ENCODE measurements at places on chromosomes 6 and 20.
A peak's percentile ranks its signal among the peaks of the same experiment; 100 is the strongest.

DNA sequence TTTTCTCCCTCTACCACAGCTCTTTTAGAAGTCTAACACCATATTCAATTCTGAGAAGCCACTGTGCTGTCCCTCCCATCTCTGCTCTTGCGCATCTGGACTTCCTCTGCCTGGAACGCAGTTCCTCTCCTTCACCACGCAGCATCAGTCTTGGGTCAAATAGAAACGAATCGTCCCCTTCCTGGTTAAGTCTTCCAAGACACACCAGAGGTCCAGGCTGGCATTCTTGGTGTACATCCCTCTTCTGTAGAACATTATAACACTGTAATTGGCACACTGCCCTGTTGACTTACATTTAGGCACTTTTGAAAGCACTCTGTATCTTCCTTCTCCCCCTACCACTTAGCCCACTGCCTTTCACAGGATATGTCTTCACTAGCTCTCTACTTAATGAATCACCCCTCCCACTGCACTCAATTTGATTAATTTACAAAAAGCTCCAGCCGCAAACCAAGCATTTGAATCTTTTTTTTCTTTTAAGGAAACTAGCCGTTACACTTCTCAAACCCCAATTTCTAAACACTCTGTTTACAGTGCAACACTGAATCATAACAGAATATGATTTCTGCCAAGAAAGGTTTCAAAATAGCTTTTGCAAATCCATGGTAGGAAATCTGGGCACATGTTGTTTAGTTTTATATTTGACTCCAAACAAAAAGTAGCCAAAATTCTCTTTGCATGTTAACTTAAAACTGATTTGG lies 140.8 kb upstream of the CARMIL1 start:
- DNase-seq: peak; percentile 32

DNA sequence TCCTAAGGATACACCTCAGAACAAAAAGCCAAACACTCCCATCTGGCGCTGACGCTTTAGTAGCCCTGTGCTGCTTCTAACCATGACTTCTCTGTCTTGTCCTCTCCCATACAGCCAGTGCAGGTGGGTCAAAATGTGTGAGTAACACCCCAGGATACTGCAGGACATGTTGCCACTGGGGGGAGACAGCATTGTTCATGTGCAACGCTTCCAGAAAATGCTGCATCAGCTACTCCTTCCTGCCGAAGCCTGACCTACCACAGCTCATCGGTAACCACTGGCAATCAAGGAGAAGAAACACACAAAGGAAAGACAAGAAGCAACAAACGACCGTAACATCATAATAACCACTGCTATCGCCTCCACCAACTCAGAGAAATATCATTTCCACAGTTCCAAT lies 1.4 kb downstream of the DEFB132 start:
- DNase-seq: no peak

DNA sequence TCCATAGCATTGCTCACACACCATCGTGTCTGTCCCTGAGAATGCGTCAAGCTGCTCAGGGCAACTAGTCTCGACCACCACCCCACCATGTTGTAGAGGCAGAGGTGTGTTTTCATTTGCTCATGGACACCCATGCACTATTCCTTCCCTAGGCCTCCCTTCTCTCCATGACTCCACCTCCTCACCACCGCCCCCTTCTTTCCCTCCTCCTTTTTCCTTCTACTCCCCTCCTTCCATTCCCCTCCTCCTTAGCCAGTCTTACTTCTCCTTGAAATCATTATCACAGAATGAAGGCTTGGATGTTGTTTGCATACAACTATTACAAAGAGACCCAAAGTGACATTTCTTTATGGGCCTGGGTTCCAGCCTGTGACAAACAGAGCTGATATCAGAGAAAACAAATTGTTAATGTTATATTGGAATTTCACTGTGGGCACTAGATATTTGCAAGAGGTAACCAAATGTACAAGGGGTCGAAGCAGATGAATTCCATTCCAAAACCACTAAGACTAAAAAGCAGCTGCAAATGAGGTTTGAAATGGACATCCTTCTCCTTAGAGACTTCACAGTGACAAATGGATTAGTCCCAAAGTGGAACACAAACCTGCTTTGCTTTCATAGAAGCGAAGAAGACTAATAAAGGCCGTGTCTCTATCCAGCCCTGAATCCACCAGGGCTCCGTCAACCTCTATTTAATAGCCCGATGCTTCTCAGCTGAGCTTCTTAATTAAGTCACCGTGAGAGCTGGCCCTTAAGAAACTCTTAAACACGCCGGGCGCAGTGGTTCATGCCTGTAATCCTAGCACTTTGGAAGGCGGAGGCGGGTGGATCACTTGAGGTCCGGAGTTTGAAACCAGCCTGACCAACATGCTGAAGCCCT lies 275.8 kb upstream of the SULF2 start:
- no peak for DNase-seq

GRCh38 chr6:12613811-12614210 lies 102.8 kb upstream of the PHACTR1 start:
- DNase-seq: no peak

GRCh38 chr6:149483334-149483725 lies 1.5 kb downstream of the ZC3H12D start:
- DNase-seq: no peak

- DNase-seq: no peak
These were observed 969.2 kb upstream of the SLC35B3 start for GRCh38 chr6:9404351-9405146.

- no peak for DNase-seq
These were observed 47.2 kb downstream of the MUC22 start for GRCh38 chr6:31057426-31058003.

- no peak for DNase-seq
These were observed 46.7 kb downstream of the KCNK5 start for GRCh38 chr6:39182604-39183003.

GRCh38 chr6:6610031-6610591 lies 21.6 kb downstream of the LY86 start:
- DNase-seq: no peak

GRCh38 chr20:45892049-45892825 lies 1.1 kb downstream of the CTSA start:
- no peak for DNase-seq

GRCh38 chr20:56766528-56766927 lies 137.4 kb downstream of the TFAP2C start:
- DNase-seq: no peak

- no peak for DNase-seq
These were observed 27.2 kb downstream of the FYN start for GRCh38 chr6:111846066-111846465.

GRCh38 chr6:159762681-159763293 lies 942 bp downstream of the ACAT2 start:
- no peak for DNase-seq

- no peak for DNase-seq
These were observed 777.0 kb downstream of the C6orf118 start for GRCh38 chr6:164532198-164533044.

GRCh38 chr6:3340894-3341293 lies 82.1 kb downstream of the PSMG4 start:
- no peak for DNase-seq

- no peak for DNase-seq
These were observed 12.3 kb upstream of the DEFB112 start for GRCh38 chr6:50062051-50062450.

DNA sequence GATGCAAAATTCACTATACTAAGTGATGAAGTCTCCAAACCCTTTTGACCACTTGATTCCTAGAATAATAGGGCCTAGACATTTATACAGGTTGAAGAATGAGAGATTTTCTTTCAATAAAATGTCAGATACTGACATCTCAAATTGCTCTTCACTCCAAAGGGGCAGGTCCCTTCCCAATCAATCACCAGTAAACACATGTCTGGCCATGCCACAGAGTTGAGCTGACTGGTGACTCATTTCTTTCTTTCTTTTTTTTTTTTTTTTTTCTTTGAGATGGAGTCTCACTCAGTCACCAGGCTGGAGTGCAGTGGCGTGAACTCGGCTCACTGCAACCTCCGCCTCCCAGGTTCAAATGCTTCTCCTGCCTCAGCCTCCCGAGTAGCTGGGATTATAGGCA lies 388.6 kb upstream of the BTBD3 start:
- no peak for DNase-seq

GRCh38 chr6:142242269-142242668 lies 59.5 kb upstream of the ADGRG6 start:
- DNase-seq: no peak

GRCh38 chr20:41411391-41411847 lies 44.8 kb upstream of the EMILIN3 start:
- DNase-seq: no peak

DNA sequence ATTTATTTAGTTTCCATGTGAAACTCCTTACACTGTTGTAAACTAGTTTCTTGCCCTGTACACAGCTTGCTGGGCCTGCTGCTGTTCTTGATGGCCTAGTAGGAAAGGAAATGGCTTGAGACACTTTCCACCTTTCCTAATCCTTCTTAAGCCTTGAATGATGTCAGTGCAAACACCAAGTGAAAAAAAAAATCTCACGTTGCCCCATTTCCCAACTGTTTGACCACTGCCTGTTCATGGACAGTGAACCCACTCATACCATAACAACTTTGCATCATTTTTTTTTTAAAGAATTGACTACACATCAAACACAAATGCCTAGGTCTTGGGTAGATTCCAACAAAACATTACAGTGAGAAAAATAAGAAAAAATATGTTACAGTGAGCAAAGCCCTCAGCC lies 653.6 kb upstream of the FLRT3 start:
- DNase-seq: no peak

GRCh38 chr20:51667002-51667408 lies 101.2 kb downstream of the ATP9A start:
- no peak for DNase-seq

- DNase-seq: no peak
These were observed 235.2 kb downstream of the LRFN2 start for GRCh38 chr6:40352006-40352405.

DNA sequence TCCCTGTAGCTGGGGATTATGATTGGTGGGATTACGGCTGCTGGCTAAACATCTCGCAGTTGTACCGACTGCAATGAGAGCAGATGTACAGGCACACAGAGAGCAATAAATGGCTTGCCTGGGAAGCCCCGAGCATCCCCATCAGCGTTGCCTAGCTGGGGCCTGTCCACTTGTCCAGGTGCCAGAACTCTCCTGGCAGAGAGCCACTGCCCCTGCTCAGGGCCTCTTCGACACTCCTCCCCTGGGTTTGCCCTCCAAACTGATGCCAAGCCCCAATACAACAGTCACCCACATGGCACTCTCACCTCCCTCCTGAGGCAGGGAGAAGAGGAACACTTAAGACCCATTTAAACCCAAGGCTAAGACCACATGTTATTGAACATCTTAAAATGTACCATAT lies 715.1 kb downstream of the PTPRT start:
- no peak for DNase-seq

DNA sequence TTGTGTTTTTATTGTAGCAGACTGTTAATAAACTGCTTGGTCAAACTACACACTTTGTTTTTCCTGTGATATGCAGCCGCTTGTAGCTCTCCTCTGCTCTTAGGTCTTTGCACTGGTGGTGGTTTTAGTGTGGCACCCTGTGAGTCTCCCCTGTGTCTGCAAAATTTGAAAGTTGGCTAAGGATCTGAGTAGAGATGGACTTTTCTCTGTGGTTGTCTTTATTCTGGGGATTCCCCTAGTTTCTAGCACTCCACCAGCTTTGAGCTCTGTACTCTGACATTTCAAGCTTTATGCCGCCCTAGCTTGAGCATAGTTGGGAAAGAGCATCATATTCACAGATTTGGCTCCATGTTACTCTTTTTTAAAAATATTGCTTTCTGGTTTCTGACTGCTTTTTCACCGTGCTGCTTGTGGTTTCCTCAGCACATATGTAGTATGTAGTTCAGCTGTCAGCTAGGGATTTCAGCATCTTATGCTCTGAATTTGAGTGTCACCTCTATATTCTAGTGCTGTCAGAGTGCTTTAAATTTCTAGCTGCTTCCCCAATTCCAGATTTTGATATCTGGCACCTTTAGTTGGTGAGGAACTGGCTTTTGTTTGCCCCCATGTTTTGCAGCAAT lies 25.4 kb downstream of the CDYL start:
- DNase-seq: no peak

DNA sequence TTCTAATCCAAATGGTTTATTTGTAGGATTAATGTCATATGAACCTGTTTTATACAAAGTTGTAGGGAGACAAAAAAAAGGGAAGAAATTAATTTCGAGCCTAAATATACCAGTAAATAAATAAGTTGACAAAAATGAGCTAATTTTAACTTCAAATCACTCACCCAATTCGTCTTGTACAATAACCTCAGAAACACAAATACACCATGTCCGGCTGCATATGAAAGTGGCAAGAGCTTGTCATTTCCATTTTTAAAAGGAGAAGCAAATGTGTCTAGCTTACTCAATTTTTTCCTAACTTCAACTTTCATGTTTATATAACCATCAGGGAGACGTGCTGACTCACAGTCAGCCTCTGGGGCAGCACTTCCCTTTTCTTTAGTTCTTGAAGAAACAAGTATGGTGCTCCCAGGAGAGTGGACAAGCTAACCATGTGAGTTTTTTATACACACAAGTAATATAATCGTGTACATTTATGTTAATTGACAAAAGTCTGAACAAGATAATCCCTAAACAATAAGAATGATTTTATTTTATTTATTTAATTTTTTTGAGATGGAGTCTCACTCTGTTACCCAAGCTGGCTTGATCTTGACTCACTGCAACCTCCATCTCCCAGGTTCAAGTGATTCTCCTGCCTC lies 55.5 kb upstream of the SGK1 start:
- no peak for DNase-seq

DNA sequence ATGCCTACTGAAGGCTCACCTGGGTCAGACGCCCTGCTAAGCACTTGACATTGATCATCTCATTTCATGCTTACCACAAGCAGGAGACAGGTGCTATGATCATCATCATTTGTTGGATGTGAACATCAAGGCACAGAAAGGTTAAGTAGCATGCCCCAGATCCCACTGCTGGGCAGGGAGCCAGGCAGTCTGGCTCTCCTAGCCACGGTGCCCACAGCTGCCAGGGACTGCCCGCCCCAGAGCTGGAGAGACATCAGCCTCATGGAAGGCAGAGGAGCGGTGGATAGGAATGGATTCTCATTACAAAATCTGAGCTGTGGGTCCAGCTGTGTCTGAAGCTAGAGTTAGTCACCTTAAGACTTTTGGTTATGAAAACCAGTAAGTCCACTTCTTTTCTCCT lies 3.6 kb downstream of the SULF2 start:
- no peak for DNase-seq

- no peak for DNase-seq
These were observed 9.8 kb downstream of the CTSZ start for GRCh38 chr20:58997141-58997770.

DNA sequence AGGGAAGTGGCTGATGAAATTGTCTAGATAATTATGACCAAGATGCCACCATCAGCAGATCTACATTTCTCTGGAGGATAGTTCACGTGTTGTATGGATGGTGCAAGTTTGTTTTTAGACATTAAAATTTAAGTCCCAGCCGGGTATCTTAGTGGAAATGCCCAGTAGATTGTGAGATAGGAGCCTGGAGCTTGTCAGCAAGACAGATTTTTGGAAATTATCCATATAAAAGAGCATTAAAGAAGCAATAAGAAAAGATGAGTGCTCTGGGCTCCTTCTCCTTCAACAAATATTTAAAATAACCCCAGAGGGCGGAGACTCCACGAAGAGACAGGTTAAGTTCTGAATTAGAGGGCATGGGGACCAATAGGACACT lies 47.6 kb upstream of the SMLR1 start:
- no peak for DNase-seq
